ENCODE measurements at places on chromosomes 13 and 19. TPM values are rescaled to one million over a fixed set of nuclear protein-coding genes. Genes with fewer than 3 reads are reported as not detected.

Gene DAZAP1
- total RNA-seq = 42.4 TPM

DNA sequence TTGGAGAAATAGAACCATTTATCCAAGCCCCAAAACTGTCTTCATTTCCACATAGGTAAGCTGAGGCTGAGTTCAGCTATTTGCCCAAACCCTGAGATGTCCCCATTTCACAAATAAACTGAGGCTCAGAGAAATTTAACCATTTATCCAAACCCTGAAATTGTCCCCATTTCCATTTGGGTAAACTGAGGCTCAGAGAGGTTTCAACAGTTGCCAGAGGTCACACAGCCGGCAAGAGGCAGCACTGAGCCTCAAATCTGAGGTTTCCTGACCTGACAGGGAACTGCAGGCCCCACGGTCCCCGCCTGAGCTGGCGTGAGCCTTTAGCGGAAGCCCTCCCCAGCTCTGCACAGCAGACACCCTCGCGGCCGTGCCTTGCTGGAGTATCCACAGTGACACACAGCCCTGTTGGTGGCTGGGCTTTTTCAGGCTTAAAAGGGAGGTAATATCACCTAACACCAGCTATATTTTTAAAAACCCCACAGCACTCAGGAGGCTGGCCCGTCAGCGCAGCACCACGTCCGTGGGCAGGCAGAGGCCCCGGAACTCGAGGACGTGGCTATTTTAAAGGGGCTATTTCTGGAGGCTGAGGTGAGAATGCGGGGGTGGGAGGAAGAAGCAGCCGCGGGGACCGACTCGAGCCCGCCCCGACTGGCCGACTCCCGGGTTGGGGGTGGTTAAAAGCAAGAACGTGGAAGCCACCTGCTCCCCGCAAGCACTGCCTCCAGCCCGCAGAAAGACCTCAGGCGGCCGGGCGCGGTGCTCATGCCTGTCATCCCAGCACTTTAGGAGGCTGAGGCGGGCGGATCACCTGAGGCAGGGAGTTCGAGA, 18.5 kb downstream of the PTPRS start:
- H3K4me1 ChIP-seq = no peaks in the 10 kb centered on the region
- DNase-seq = no peak
- no peak overlapping the region for H3K27ac ChIP-seq
- no peak overlapping the region for H3K4me3 ChIP-seq

DNA sequence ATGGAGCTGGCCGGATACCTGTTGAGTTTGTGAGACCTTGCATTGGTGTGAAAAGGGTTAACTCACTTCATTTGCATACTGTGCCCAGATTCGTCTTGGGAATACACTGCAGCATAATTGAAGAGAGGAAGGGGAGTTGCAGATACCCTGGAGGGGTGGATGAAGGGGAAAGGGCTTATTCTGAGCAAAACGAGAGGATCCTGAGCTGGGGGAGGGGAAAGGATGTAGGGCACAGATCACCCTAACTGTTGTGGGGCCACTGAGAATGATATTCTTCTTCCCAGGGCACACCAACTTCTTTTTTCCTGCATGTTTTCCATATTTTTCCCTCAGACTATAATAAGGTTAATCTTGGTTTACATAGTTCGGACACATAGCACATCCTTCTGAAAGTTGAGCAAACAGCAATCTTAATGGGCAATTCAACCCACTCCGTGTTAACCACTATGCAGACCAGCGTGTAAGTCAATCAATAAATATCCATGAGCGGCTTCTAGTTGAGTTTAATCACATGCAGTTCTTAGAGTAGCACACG, 11.7 kb upstream of the PTPRS start:
- H3K27ac ChIP-seq = no peak overlapping the region
- H3K4me1 ChIP-seq = no peaks in the 10 kb centered on the region
- H3K4me3 ChIP-seq = no peak overlapping the region
- no peak for DNase-seq
- H3K27me3 ChIP-seq = peaks cover 7% of the 10 kb centered on the region
- no peaks in the 10 kb centered on the region for H3K36me3 ChIP-seq

DNA sequence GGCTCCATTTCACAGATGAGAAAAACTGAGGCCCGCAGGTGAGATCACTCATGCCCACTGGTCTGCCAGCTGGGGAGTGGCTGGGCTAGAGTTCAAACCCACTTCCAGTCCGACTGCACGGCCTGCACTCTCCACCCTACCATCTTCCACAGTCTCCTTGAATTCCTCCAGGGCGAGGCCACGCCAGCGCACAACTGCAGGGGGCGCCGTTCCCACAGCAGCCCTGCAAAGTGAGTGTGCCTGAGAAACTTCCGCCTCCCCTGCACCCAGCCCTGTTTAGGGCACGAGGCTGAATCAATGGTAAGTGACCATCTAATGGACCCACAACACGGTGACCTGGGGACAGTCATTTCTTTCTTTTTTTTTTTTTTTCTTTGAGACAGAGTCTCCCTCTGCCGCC, 829 bp upstream of the ATCAY start:
- H3K4me3 ChIP-seq = no peak overlapping the region
- no peaks in the 10 kb centered on the region for H3K4me1 ChIP-seq
- H3K36me3 ChIP-seq = no peaks in the 10 kb centered on the region
